ENCODE measurements at places on chromosomes 2 and 18. TPM values are rescaled to one million over a fixed set of nuclear protein-coding genes. Genes with fewer than 3 reads are reported as not detected.

CD226 gene
- total RNA-seq, result not detected

REG3A gene
- total RNA-seq, result not detected

ZSWIM2 gene
- total RNA-seq, result not detected

CXCR1 gene
- not detected for total RNA-seq

KCNG2 gene
- total RNA-seq, result not detected

ANKRD62 gene
- 7.3 TPM for total RNA-seq

RAX gene
- total RNA-seq, result not detected

OR6B3 gene
- not detected for total RNA-seq

PKP4 gene
- total RNA-seq, result 81.8 TPM

Data from OCI-LY7 (cell line).